ENCODE measurements at places on chromosomes 4 and X.
A peak's percentile ranks its signal among the peaks of the same experiment; 100 is the strongest.

DNA sequence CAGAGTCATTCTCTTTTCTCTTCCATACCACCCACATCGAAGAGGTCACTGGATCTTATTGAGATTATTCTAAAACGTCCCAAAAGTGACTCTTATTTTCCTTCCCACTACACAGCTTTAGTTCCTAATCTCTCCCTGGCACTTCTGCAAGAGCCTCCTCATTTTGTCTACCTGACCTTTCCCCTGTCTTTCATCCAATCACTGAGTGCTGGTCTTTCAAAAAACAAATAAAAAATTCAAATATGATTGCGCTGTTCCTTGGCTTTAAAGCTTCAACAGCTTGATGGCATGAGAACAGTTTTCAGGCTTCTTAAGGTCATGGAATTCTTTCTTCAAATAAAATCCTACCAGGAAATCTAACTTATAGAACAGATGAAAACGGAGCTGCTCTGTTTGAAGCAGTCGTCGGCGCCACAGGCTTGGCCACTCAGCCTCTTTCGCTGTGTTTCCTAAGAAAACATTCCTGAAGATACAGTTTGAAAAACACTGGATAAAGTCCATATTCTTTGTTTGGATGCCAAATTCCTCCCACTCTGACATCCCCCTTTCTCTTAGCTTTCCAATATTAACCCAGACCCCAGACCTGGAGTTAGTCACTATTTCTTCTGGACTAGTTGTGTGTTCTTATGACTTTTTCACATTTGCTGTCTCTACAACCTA, 12.5 kb downstream of the SYTL5 start:
- no peak for DNase-seq

GRCh38 chrX:133461231-133461630, 45.9 kb upstream of the GPC4 start:
- DNase-seq: no peak

DNA sequence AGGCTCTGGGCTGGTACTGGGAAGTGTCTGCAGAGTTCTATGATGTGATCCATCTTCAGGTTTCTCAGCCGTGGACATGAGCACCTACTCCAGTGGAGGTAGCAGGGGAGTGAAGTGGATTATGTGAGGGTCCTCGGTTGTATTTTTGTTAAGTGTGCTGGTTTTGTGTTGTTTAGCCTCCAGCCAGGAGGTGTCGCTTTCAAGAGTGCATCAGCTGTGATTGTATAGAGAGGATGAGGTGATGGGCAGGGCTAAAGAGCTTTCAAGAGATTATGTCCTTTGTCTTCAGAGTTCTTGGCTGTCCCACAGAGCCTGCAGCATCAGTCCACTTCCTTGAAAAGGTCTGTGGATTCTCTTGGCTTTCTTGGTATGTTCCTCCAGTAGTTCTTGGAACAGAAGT, 256.6 kb downstream of the STK32B start:
- no peak for DNase-seq

DNA sequence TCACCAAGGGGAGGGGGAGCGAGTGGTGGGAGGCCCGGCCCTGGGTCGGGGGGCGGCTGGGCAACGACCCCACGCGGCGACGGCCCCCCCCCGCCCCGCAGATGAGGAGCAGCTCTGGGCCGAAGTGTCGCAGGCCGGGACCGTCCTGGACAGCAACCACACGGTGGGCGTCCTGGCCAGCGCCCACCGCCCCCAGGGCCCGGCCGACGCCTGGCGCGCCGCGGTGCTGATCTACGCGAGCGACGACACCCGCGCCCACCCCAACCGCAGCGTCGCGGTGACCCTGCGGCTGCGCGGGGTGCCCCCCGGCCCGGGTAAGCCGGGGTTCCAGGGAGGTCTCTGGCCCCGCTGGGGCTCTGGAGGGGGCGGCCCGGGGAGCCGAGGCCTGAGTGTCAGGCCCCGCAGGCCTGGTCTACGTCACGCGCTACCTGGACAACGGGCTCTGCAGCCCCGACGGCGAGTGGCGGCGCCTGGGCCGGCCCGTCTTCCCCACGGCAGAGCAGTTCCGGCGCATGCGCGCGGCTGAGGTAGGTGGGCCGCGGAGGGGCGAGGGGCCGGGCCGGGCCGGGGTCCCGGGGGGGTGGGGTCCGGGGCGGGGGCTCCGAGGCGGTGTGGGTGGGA, 8.7 kb upstream of the FGFRL1 start:
- no peak for DNase-seq

GRCh38 chr4:56995525-56995924, 16.8 kb downstream of the POLR2B start:
- no peak for DNase-seq

DNA sequence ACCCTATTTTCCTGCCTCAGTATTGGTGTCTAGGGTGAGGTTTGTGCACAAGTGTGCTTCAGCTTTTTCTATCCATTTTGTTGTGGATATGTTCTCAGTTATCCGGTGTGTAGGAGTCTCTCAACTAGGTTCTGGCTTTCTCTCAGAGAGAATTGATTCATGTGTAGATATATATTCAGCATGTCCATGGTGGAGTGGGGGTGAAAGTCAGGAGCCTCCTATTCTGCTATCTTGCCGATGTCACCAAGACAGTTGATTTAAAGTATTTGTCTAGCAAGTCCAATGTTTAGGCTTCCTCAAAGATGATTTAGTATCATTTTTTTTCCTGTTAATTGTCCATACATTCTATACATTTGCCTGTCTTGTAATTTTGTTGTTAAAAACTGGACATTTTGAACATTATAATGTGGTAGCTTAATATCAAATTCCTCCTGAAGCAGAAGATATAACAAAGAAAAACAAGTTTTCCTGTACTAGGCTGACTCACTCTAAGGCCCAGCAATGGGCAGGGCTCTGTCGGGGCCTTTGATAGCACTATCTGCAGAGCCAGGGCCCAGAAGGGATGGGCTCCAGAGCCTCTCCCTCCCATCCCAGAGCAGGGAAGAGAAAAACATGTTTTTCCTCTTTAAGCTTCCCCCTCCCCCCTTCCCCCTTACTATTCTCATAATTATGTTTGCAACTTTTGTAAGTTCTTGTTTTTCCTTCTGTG, 37.6 kb downstream of the GLUD2 start:
- no peak for DNase-seq

GRCh38 chr4:158624889-158625478, 46.7 kb downstream of the C4orf46 start:
- no peak for DNase-seq

DNA sequence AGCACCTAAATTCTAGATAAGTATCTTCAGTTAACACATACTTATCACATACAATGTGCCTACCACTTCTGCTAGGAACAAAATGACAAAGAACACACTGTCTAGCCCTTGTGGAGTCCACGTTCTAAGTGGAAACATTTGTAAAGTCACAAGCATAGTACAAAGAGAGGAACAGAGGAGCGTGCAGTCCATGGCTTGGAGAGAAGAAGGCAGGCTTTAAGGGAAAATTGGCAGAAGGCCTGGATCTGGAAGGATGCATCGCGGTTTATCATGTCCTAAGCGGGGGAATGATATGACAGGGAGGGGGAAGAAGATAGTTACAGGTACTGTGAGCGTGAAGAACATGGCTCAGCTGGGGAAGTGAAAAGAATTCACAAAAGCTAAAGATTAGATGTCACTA, 218.0 kb downstream of the PRDM5 start:
- DNase-seq: no peak

- no peak for DNase-seq
Observed at GRCh38 chr4:38344929-38345328, 319.1 kb upstream of the KLF3 start.

- DNase-seq: no peak
Observed at GRCh38 chr4:138734746-138735145, 280.8 kb upstream of the NOCT start.

DNA sequence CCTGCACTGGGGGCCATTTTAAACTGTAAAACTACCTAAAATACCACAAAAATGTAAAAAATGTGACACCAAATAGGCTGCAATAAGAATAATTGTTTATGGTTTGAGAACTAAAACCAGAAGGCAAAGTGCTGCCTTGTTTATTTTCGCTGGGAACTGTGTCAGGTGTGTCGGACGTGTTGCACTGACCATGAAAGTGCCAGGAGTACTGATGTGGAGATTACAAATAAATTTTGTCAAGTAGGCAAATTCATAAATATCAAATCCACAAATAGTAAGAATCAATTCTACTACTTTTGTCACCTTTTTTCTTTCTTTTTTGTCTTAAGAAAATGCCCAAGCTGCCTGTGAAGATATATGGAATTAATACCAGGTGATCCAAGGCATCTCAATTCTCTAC, 37.7 kb downstream of the PAPSS1 start:
- DNase-seq: no peak

- no peak for DNase-seq
Observed at GRCh38 chr4:166104623-166105022, 231.6 kb downstream of the TLL1 start.

DNA sequence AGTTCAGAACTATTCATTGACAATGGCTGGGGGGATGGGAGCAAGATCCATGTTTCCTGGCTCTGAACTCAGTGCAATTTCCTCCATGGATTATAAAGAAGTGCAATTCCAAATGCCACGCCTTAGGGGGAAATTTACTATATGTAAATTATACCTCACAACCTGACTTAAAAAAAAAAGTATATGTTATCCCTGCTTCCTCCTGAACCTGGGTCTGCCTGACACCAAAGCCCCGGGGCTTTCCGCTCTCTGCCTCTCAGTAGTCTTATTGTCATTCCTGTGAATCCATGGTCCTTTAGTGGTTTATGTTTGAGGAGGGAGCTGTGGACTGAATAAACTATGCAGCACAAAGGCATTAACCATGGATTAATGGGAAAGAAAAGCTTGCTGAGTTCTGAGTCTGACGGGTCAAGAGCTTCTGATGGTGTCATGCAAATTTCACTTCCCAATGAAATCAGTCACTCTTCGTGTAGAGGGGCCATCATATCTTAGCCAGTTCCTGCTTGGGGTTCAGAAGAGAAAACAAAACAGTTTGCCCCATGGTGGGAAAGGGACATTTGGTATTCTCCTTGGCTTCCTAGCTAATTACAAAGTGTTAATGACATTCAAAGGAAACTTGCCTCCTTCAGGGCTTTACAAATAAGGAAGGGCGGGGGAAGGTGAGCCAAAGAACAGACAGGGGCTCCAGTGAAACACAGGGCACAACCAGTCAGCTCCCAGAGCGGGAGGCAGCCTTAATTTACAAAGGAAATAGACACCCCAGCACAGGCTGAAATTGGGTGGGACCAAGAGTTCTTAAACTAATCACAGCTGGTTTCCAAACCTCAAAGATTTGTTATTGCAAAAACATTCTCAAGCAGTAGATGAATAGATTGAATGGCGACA, 14.3 kb downstream of the FAM9C start:
- no peak for DNase-seq

GRCh38 chrX:75273483-75273882, 402 bp upstream of the UPRT start:
- DNase-seq: no peak

DNA sequence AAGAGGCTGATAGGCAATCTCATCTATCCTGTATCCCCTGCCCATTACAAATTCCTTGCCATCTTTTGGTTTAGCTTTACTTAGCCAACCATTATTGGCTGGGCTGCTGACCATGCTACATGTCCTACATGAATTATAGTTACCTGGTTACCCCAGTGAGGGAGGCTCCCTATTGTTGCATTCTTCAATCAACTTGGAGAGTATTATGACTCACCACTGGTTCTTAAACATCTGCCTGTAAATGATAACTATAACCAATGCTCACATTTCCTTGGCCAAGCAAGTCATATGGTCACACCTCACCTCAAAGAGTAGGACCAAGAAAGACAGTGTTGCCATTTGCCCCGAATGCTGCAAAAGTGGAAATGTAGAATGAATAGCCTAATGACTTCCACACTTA, 297.6 kb downstream of the IL15 start:
- no peak for DNase-seq

GRCh38 chrX:24956828-24957227, 58.9 kb downstream of the ARX start:
- DNase-seq: no peak

DNA sequence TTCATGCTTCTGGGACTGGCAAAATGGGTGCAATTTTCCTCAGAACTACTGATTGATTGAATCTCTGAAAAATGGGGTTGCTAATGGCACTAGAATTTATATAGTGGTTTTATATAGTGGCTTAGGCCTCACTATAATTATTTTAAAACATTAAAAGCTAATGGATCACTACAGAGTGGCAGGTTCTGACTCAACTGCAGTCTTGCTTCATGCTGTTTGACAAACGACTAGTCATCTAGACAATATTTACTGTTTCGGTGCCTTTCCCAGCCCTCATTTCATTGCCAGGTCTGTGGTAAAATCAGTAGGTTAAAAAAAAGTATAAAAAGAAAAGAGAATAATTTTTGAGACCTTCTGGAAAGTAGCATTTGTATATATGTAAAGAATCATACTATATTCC, 352.8 kb upstream of the ATOH1 start:
- DNase-seq: no peak

DNA sequence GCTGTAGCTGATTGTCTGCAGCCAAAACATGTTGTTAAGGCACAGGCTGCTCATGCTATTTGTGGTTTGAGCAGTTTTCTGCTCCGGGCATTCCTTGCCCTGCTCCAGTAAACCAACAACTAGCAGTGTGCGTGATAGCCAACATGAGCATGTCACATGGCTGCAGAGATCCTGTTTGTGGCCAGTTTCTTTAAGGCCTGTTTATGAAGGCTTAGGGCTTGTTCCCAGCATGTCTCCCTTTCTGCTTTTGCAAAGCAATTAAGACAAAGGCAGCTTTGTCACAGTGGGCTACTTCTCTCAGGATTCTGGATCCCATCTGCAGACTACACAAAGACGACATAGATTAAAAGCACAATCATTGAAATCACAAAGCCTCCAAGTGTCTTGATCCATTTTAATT, 160.5 kb downstream of the ZNF518B start:
- no peak for DNase-seq

DNA sequence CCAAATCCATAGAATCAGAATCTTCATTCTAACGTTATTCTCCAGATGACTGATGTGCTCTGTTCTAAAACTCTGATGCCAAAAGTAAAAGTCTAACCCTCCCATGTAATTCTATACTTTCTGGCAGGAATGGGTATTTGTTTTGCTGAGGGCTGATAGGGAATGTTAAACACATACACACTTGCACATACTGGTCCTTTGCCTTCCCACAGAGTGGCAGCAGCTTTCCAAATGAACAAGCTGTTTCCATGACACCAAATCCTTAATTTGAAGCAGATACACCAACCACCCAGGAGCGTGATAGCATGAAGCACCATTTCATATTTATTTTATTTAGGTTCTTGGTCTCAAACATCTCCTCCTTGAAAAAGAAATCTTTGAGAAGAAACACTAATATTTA, 155.5 kb upstream of the PRDX4 start:
- DNase-seq: no peak

DNA sequence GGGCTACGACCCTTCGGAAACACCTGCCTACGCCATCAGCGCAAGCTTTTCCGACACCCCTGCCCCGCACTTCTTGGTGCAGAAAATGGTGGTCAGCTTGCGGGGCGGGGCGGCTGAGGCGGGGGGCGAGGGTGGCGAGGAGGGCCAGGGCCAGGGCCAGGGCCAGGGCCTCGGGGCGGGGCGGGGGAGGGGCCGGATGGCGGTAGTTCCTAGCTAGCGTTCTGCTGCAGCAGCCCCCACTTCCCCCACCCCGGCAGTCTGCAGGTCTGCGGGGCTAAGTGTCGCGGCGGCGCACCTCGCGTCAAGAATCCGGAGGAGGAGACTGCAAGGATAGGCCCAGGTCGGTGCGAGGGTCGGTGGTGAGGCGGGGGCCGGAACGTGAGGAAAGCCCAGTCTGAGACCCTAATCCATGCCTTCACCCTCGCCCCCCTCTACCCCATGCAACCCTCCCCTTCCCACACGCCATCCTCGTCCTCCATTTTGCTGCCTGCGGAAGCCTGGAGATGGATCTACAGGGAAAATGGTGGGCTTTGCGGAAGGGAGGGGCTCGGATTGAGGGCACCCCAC, 600 bp downstream of the BEX4 start:
- peak; percentile 5 for DNase-seq

GRCh38 chr4:173767650-173768049, 237.6 kb upstream of the HAND2 start:
- DNase-seq: no peak

Measured in stimulated activated CD4-positive, alpha-beta T cell treated with anti-CD3 and anti-CD28 coated beads, Interleukin-1b, Interleukin-23, amount 100 ng/mL, for 48 hours (primary cell).